NCI-H460 (cell line): ENCODE measurements at places on chromosomes 1 and 21.

DNA sequence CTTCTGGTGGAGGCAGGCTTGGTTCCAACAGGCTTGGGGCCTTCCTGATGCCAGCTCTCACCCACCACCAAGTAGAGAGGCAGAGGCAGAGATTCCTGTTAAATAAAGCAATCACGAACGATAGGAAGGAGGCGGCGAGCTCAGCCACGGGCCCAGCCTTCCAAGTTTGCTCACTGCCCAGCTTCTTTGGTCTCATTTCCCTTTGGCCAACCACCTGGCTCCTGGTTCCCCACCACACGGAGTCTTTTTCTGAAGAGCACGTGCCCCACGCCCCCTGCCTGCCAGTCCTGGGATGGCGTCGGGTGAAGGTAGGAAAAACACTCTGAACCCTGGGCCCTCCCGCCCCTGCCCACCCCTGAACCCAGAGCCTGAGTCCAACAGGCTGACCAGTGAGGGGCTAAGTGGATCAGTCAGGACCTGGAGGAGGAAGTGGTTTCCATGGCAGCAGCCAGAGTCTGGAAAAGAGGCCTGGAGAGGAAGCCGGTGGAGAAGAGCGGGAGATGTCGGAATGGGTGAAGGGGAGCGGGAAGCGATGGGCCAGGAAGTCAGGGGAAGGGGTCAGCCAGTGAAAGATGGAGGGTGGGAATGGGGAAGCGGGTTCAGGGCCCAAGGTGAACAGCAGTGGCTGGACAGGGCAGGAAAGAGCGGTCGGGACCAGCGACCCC is 158.2 kb upstream of the KLHDC7A start:
- no peak for DNase-seq

- DNase-seq, result no peak
These were observed 63.9 kb upstream of the DISP3 start for GRCh38 chr1:11414926-11415538.

- no peak for DNase-seq
These were observed 23.6 kb downstream of the TGFB2 start for GRCh38 chr1:218368686-218369085.

GRCh38 chr1:109252893-109253802 is 3.8 kb downstream of the CELSR2 start:
- DNase-seq, result no peak

- DNase-seq, result no peak
These were observed 244.2 kb upstream of the JUN start for GRCh38 chr1:59028048-59028447.

GRCh38 chr1:54200519-54200997 is 591 bp downstream of the MRPL37 start:
- no peak for DNase-seq

DNA sequence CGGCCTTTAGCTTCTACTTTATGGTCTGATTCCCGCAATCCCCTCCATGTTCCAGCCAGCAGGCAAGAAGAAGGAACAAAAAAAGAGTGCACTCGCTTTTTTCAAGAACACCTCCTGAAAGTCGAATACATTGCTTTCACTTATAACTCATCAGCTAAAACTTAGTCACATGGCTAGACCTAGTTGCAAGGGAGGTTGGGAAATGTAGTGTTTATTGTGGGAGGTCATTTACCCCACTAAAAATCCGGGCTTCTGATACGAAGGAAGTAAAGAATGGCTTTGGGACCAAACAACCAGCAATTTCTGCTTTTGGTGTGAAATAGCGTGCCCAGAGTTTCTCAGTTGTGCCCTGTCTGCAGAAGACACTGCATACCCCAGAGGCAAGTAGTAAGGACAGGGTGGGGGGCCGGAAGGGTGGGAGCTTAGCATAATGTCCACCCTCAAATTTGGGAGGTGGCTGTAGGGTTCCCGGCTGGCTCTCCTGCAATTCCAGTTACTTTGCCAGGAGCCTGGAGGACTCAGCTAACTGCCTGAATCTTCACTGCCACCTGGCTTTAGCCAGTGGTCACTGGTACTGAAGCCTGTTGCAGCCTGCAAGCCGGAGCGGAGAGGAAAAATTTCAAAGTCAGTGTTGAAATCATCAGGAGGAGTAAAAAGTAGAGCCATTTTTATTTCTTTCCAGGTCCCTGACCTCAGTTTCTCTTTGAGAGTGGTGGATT is 57.7 kb upstream of the F3 start:
- DNase-seq, result peak; percentile 27

DNA sequence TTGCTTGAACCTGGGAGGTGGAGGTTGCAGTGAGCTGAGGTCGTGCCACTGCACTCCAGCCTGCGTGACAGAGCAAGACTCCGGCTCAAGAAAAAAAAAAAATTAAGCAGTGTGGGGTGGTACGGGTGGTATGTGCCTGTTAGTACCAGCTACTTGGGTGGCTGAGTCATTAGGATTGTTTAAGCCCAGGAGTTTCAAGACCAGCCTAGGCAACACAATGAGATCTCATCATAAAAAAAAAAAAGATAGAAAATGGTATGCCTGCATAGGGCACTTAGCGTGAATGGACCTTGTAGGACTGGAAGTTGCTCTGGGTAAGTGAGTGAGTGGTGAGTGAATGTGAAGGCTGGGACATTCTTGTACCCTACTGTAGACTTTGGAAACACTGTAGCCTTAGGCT is 37.0 kb downstream of the TBCE start:
- no peak for DNase-seq

- DNase-seq, result no peak
These were observed 864.0 kb downstream of the KCNT2 start for GRCh38 chr1:195744256-195744655.

GRCh38 chr1:37493336-37494098 is 19.1 kb downstream of the ZC3H12A start:
- no peak for DNase-seq
